H1 (cell line): ENCODE measurements at places on chromosomes 2 and 18. TPM values are rescaled to one million over a fixed set of nuclear protein-coding genes. Genes with fewer than 3 reads are reported as not detected.

DNA sequence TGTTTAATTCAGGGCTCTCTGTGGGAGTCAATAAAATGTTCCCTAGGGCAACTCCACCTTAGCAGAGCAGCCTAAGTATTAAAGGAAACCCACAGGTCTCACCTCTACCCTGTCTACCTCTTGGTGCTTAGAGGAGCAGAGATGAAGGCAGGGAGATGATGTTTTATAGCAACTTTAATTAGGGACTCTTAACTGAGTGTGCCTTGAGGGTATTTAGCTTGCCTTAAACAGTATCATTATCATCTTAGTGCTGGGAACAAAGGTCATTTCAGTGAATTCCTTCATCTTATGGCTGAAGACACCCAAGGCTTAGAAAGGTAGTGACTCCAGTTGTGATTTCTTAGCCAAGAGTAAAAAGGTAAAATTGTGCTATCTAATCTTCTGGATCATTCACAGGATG lies 26.7 kb downstream of the VIL1 start:
- DNase-seq = no peak

- DNase-seq = no peak
Measured at GRCh38 chr2:252001-252602, 11.7 kb downstream of the SH3YL1 start.

DNA sequence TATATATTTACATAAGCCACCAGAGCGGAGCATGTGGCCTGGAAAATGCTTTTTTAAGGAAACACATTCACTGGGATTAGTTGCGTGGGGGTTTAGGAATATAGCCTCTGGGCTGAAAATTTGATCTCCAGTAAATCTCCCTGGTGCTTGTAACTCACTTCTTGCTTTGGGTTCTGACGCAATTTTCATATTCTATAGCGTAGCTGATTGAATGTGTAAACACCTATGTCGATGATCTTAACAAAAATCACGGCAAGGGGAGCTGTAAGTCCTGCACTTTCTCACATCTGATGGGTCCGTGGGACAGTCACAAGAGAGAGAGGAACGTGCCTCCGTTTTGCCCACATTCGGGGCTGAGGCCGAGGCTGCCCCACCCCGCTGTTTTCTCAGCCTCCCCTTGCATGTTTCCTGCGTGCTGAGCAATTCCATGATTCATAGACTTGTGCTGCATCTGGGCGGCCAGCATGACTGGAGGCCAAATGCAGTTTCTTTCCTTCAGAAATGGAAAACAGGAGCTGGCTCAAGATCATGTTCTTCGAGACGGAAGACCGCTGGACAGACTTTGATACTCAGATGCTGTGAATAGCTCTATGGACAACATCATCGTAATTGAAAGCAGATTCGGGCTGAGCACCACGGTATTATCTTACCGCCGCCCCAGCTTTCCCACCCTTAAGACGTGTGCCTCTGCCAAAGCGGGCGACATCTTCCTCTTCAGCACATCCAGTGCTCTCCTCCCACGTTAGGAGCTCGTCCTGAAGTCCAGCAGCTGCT lies 109.2 kb downstream of the TMEM18 start:
- DNase-seq = no peak

DNA sequence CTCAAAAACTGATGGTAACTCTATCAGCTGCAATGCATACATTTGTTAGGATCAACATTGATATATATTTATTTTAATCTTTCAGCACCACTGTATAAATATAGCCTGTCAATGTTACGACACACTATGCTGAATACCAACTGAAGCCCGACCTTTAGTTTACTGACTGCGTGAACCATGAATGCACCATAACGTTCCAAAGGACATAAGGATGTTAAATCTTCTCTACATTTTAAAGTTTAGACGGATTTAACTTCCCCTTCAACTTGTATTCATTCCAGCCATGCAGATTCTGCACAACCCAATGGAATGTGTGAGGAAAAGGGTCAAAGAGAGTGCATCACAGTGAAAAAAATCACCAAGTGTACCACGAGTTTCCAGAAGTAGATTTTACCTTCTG lies 489.5 kb downstream of the IRS1 start:
- DNase-seq = no peak

DNA sequence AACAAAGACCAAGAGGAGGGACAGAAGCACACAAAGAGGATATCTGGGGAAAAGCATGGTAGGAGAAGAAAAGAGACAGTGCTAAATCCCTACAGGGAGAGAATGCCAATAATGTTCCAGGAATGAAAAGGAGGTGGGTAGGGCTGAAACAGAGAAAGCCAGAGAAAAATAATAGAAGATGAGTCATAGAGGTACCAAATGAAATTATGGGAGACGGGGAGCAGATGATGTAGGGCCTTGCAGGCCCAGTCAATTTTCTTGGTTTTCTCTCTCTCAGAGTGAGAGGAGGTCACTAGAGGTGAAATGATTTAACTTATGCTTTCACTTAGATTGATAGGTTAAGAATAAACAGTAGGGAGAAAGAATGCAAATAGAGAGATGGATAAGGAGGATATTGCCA lies 61.5 kb downstream of the RPRM start:
- DNase-seq = no peak

DNA sequence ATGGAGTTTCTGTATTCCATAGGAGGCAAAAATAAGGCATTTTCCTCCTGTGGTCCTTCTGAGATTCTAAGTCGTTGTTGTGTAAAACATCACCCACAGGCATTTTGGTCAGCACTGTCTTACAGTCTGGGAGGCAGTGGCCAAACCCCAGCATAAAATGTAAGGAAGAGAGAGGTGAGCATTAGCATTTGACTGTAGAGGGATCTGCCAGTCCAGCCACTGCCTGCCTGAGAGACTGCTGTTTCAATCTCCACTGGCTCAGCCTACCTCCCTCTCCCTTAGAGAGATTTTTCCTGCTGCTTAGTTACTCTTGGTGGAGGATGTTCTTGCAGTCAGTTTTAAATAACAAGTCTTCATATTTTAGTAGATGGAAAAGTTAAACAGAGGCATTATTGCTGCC lies 77.0 kb downstream of the ARHGEF33 start:
- no peak for DNase-seq

Gene SLC35G4
- not detected in 2 replicates for total RNA-seq

- no peak for DNase-seq
Measured at GRCh38 chr2:26617588-26618083, 23.5 kb downstream of the CIB4 start.

Gene ANKRD62
- total RNA-seq = not detected in 2 replicates

Gene POTEJ
- total RNA-seq = not detected in 2 replicates

- no peak for DNase-seq
Measured at GRCh38 chr2:43553341-43553855, 42.4 kb downstream of the THADA start.

GRCh38 chr2:1496359-1496821 lies 83.1 kb downstream of the TPO start:
- DNase-seq = no peak

Gene SMPD4
- total RNA-seq = 96.3 and 102 TPM in 2 replicates

Gene CHRNG
- not detected in 2 replicates for total RNA-seq

Gene ABCB11
- not detected in 2 replicates for total RNA-seq

GRCh38 chr2:61247204-61247812 lies 85.3 kb downstream of the C2orf74 start:
- DNase-seq = no peak

Gene TPO
- total RNA-seq = not detected in 2 replicates

DNA sequence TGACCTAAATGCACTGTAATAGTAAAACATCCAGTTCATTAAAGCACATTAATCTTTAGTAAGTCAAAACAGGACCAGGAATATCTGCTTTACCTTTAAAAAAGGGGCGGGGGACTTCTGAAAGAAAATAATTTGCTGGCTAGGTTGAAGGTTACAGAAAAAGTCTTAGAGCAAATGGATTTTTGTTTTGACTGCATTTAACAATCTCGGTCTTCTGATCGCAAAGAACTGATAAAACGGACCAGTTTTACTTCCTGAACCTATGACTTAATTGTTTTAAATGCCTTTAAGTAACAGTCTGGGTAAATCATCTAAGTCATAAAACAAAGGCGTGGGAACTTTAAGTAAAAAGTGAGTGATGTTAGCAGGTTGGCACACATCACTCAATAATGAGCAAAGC lies 783 bp downstream of the BUB1 start:
- no peak for DNase-seq

DNA sequence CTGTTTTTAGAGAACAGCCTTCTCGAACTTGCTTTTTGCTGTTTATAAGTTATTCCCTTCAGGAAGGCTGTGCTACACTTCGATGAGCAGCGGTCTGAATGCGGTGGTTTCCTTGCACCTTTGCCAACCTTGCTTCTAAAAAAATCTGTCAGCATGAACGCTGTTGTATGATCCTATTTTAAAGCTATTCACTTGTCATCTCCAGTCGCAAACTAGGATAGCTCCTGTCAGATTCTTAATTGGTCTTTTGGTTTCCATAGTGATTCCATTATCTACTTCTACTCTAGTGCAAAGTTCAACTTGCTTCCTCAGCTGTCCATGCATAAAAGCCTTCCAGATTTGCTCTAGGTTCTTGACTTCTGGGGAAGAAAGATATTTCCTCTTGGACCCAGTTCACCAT lies 76.3 kb upstream of the GALNT3 start:
- DNase-seq = no peak

Gene MEIS1
- 0.63 and 1.2 TPM in 2 replicates for total RNA-seq

DNA sequence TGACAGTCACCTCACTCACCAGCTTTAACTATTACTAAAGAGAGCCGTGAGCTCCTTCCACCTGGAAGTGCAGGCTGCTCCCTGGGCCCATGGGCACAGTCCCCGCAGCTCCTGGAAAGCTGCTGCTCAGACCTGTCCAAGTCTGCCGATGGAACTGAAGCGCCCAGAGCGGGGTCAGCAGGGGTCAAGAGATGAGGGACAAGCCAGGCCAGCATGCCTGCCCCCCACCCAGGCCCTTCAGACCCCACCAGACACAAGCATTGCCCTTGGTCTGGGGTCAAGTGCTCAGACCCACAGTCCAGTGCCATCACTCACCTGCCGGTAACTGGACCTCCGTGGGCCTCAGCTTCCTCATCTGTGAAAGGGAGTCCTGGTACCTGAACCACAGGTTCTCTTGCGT lies 59.9 kb downstream of the BIN1 start:
- no peak for DNase-seq

GRCh38 chr18:64474773-64475172 lies 325.9 kb upstream of the LINC00305 start:
- DNase-seq = no peak

- DNase-seq = no peak
Measured at GRCh38 chr2:47652061-47652690, 130.8 kb upstream of the MSH6 start.

GRCh38 chr18:7291046-7291445 lies 60.2 kb downstream of the LRRC30 start:
- DNase-seq = no peak
